Ovary (tissue), 10 donors: ENCODE measurements at places on chromosomes 11 and 22. TPM values are rescaled to one million over a fixed set of nuclear protein-coding genes. Genes with fewer than 3 reads are reported as not detected.

DNA sequence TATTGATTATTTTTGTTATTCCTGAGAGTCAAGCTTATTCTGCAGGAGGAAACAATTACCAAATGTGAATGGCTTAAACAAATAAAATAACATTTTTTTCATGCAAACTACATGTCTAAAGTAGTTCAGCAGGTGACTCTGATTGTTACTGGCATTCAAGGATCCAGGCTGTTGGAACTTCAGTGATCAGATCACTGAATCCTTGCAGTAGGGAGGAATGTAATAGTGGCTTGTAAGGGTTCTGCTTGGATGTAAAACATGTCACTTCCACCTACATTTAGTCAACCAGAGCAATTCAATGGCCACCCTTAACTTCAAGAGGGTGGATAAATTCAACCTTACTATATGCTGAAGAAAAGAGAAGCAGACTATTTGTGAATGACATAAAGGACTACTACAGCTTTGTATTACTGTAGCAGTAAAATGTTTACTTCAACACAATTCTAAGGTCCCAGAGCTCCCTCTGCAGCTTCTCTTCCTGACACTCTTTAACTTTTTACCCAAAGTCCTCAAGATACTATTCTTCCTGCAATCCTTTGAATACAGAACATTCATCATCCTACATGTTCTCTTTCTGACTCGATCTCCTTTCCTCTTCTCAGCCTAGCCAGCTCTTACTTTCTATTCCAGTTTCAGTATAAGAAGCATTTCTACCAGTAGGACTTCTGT is 284.0 kb downstream of the LRRC4C start:
- no peak for DNase-seq

DNA sequence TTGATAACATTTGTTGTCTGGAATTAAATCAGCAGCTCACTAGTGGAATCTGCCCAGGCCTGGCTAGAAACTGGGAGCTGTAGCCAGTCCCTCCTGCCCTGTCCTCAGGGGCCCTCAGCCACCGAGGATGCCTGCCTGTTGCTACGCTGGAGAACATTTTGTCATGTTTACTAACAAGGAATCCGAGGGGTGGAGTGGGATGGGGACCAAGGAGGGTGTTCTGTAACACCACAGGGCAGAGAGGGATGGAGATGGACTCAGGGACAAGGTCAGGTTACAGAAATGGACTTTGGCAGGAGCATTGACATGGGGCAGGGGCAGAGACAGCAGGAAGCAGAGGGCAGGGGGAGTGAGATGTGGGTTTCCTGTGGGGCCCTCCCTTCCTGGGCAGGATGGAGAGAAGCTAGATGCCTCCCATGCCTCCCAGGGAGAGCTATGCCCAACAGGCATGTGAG is 45.8 kb upstream of the AMPD3 start:
- DNase-seq: no peak

Gene CAT
- polyA plus RNA-seq: 53.9 TPM

Gene TYMP
- 2.7 TPM for polyA plus RNA-seq

DNA sequence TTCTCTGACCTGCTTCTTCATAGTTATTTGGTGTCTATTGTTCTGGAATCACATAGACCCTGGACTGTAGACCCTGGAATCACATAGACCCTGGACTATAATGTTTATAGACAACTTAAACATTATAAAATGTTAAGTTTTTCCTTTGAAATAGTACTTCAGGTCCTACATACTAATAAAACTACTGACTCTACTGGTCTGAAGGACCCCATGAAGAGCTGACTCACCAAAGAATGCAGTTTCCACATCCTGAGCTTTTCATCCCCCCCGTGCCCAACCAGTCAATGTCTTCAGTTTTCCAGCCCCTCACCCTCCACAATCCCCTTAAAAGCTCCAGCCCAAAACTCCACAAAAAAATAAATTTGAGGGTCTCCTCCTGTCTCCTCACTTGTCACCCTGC is 6.6 kb upstream of the PLEKHA7 start:
- DNase-seq: no peak

DNA sequence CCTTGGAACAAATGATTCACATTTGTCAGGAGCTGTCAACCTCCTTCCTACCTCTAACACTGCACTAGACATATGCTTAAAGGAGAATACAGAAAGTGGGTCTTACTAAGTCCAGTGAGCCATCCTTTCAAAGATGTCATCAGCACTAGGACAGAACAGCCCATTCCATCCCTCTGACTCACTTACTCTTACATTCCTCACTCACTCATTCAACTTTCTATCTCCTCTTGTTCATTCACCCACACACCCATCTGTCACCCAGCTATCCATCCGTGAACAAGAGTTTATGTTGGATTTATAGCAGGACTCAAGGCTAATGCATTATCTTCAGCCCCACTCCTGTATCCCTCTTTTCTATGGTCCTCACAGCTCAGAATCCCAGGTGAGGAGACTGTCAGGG is 9.1 kb downstream of the INSC start:
- no peak for DNase-seq

GRCh38 chr22:35558031-35558430 is 17.4 kb downstream of the RASD2 start:
- no peak for DNase-seq

Gene SLC25A18
- polyA plus RNA-seq: 0.75 TPM

DNA sequence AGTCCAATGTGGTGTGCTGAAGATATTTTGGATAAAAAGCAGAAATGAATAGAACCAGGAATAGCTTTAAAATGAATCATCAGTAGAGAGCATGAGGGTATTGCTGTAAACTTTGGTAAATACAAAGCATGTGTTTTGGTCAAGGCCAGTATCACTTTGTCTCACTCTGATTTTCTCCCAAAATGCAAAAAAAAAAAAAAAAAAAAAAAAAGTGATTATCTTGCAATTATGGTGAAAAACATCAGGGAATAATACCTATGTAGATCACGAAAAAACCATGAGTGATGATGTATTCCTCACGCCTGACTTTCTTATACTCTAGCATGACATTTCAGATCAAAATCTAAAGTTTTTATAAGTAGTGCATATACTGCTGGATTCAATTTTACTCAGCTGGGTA is 897.9 kb upstream of the FAT3 start:
- DNase-seq: no peak

Gene UPK3A
- 0.22 TPM for polyA plus RNA-seq

GRCh38 chr11:62601122-62601371 is 618 bp downstream of the MTA2 start:
- DNase-seq: no peak

DNA sequence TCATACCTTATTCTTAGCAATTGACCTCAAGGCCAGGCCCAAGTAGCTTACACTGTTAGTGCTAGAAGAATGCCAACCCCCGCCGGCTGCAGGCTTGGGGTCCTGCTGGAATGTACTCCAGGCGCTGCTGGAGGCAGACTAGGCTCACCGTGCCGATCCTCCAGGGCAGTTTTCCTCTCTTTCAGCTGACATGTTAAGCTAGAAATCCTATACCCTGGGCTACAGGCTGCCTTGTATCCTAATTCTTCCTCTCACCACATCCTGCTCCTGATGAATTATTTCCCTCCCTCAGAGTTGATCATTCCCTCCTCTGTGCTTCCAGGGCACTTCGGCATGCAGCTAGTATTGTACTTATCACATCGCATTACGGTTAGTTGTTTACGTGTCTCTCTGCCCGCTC is 3.4 kb downstream of the SPTBN2 start:
- DNase-seq: no peak

Gene TLCD5
- polyA plus RNA-seq: 5.0 TPM

DNA sequence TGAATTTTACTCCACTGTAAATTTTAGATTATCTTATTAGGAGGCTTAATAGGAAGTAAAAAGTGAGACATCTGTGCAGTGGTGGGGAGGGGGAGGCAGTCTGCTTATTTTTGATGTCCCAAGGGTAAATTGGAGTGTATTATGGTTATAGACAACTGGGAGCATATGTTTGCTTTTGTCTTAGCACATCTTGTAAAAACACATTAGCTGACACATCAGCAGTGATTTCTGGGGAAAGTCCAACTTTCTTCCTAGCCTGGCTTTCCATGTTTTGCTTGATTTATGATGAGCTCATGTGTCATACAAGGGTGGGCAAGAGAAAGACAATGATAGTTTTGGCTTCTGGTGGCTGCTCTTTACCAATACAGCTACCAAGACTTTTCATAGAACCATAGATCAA is 4.0 kb downstream of the ANO3 start:
- no peak for DNase-seq

- DNase-seq: no peak
These were observed 6.6 kb downstream of the HOATZ start for GRCh38 chr11:111521135-111521534.

Gene MFNG
- polyA plus RNA-seq: 4.7 TPM

DNA sequence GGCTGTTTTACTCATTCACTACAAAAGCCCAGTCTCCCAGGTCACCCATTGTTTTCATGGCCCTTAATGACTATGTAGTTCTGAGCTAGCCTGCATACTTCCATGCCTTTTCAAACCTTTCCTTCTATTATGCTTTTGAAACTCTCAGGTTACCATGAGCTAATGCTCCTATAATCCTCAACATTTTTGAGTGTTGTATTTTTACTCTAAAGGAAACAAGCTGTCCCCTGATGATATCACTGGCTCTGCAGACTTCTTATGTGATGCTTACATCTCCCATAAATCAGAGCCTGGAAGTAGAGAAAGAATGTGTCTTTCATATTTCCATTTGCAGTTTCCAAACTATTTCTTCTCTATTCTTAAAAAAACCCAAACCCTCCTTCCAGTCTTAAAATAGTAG is 159.0 kb upstream of the RAG2 start:
- DNase-seq: no peak

DNA sequence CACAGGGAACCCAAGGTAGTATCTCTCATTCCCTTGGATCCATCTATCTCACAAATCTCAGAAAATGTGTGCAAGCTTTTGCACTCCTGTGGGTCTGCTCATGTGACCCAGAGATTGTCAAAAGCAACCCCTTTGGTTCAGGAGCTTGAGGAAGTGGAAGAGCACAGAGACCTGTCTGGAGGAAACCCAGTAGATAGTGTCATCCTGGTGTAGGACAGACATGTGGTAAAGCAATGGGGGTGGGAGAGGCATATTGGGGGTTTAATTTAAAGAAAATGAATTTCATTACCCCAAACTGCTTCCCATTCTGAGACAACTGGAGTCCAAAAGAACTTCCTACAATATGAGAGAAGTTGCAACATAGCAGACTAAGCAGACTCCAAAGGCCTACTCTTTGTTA is 5.8 kb upstream of the MS4A14 start:
- no peak for DNase-seq

Gene RBM4
- polyA plus RNA-seq: 177 TPM

Gene RNASEH2C
- polyA plus RNA-seq: 67.2 TPM

Gene MDK
- 211 TPM for polyA plus RNA-seq

DNA sequence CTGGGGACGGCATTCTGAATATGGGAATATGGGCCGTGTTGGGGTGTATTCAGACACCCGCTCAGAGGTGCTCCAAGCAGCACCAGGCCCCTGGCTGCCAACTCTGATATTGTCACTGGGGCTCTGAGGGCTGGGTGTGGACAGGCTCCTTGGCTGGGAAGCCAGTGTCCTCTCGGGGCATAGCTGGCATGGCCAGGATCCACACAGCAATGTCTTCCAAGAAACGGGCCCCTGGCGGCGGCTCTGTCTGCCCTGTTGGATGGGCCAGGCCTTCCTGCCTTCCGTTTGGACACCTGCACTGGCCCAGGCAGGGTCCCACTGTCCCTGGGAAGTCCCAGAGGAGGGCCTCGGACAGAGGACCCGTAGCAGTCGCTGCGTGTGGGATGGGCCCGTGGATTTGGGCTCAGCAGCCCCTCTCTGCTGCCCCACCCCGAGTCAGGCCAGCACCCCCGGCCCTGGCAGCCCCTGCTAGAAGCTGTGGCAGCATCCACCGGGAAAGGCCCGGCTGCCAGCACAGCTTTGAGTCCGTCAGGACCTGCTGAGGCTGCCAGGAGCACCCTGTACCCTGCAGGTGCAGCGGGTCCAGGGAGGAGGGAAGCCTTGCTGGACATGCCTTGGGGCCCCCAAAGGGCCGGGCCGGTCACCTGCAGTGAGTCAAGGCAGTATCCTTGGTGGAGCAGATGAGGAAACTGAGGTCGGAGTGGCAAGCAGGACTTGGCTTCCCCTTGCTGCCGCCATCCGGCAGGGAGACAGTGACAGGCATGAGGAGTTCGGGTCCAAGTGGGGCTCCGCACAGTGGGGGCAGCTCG is 4.1 kb downstream of the PANX2 start:
- peak; percentile 21 for DNase-seq

Gene ART1
- not detected for polyA plus RNA-seq

Gene SBF1
- 1.9 TPM for polyA plus RNA-seq

- no peak for DNase-seq
These were observed 30.3 kb upstream of the MMP13 start for GRCh38 chr11:102985850-102986249.

DNA sequence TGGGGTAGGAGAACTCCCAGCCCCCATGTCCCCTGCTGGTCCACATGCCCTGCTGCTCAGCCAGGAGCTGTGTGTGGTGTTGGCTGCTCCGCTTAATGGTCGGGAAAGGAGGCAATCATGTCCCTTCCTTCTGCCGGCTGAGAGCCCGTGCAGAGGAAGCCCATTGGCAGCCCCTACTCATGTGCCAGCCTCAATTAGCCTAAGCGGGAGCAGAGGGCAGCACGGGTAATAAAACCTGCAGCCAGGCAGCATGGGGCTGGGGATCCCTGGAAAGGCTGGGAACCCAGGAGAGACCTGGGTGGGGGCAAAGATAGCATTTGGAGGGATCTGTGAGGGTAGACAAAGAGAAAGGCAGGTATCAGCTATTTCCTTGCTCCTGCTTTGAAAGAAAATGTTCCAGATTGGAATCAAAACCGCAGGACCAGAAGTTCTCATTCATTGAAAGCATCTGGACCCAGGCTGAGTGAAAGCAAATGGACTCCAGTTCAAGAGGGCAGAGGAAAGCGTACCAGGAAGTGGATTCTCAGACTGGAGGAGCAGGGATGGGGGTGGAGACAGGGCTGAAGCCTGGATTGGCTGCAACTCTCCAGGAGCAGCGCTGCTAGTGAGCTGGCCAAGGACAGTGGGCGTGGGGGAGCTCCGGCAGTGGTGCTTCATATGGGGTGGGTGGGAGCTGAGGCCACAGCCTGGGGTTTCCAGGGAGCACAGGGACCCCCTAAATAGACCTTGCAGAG is 103.4 kb upstream of the NECTIN1 start:
- DNase-seq: peak; percentile 78

GRCh38 chr11:32172848-32173834 is 82.3 kb downstream of the RCN1 start:
- peak; percentile 54 for DNase-seq

- no peak for DNase-seq
These were observed 3.9 kb upstream of the MUC5B start for GRCh38 chr11:1218788-1219445.
